ENCODE measurements at places on chromosomes 3 and 15.

GRCh38 chr3:25547943-25548674 lies 116.6 kb downstream of the TOP2B start:
- no peak for DNase-seq

DNA sequence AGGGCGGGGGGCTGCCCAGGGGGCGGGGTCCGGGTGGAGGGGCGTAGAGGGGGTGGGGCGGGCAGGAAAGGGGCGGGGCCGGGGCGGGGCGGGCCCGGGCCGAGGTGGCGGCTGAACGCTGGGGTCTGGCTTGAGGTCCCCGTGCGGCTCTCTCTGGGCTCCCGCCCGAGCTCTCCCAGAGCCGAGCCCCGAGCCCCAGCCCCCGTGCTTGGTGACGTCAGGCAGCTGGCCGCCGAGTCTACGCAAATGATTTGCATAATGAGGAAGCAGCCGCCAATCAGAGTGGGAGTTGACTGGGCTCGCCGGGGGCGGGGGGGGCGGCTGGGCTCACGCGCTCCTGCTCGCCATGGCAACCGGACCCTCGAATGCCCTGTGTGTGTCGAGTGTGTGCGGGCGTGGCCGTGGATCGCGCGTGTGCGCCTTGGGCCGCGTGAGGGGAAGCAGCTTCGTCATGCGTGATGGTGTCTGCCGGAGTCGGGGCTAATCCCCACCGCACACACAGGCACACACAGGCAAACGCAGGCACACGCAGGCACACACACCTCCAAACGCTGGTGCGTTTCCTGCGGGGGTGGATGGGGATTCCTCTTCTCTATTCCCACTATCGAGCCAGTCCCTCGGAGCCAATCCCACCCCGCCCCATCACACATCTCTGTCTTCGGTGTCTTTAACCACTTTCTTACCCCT lies at the start of gene CELF6:
Gene CELF6, minus strand, starts transcription at position 173 of the 687 bp plus-strand sequence. CDS start 283 bp downstream, outside the sequence.
- peak; percentile 87 for DNase-seq

DNA sequence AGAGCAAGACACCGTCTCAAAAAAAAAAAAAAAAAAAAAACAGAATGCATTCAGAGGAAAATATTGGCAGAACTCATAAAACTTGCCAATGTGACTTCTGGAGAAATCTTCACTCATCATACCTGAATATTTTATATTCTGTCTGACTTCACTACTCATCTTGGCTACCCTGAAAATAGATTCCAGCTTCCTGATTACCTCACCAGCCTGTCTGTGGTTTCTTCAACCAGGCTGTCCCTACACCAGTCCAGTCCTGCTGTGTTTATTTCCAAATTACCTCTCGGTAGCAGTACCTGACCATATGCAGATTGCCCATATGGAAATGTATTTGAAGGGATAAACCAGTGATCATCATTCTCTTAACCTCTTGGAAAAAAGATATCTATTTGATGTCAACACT lies 9.3 kb upstream of the P3H2 start:
- no peak for DNase-seq

DNA sequence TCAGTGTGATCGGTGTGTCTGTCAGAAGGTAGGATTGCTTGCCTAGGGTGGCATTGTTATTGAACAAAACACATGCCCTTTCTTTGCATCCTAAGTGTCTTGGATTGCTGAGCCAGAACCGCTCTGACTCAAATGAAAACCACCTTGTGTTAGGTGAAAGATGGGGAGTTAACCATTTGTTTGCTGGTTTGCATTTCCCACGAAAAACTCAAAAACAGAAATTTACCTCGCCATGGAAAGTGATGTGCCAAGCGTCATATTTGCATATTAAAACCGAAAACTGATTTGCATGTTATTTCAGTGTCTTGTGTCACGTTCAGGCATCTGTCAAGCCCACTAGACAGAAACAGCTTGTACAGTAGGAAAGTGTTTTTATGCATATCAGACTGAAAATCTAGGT lies 474.6 kb upstream of the TPRG1 start:
- no peak for DNase-seq

- no peak for DNase-seq
These were observed 21.5 kb downstream of the CYFIP1 start for GRCh38 chr15:22958487-22959280.

DNA sequence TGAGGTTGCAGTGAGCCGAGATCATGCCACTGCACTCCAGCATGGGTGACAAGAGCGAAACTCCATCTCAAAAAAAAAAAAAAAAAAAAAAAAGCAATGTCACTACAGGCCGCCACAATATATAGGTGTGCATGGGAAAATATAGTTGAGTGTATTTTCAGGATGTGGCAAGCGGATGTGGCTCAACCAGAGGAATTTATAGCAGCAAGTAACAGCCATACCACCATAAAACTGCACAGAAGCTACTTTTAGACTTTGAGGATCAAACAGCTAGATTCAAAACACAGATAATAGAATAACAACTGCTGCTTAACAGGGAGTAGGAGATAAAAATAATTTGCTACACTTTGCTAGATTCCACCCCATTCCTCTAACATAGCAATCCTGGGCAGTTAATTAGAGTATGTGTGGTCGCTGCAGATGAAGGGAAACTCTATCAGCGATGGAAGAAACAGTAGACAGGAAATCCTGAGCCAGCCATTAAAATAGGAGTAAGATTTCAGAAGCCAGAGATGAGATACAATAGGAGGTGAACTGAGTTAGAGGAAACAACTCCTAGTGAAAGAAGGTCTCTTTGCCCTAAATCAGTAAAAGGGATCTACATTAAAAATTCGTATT lies 318.7 kb upstream of the STT3B start:
- no peak for DNase-seq

- DNase-seq = no peak
These were observed 48.2 kb upstream of the GATA2 start for GRCh38 chr3:128541246-128541645.

DNA sequence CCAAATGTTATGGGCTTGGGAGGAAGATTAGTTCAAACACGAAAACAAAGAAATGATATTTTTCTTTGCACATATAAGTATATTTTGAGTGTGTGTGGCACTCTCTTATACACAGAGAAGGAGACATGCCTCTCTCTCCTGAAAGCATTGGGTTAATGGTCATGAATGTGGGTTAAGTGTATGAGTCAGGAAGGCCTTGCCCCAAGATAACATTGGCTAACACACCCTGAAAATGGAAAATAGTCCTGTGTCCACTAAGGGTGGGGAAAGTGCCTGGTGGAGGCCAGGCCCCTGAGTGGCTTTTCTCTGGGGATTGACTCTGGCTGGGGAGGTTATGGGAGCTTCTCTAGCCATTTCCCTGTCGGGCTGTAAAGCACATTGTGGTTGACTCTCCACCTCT lies 332.7 kb upstream of the ONECUT1 start:
- no peak for DNase-seq

DNA sequence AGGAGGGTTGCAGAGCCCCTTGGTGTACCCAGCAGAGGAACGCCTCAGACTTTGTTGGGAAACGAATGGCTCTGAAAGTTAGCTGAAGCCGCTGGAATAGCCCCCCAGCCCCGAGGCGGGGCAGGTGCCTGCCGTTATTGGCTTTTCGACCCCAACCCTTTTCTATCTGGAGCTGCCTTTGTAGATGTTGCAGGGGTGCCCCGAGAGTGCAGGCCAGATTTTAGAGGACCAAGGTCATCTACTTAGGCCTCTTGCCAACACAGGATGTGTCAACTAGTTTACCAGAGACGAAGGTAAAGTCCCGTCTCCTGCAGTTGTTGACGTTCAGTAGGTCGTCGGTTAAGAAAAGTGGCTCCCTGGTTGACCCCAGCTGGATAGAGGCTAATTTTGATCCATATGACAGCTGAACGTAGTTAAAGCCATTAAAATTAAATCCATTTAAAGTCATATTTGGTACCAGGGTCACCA lies 579 bp upstream of the UBE3A start:
- DNase-seq = no peak

- no peak for DNase-seq
These were observed 257.3 kb downstream of the ABHD5 start for GRCh38 chr3:43948013-43948412.

All from head of caudate nucleus (tissue), 42 donors.